ENCODE measurements at places on chromosomes 5 and 9. TPM values are rescaled to one million over a fixed set of nuclear protein-coding genes. Genes with fewer than 3 reads are reported as not detected.

The WDR31 gene
- polyA plus RNA-seq = 3.1 TPM

The RALGDS gene
- polyA plus RNA-seq = 8.5 TPM

- H3K4me3 ChIP-seq = 0 out of 2 replicates have a peak overlapping the region, but pooled peaks have one; percentile 1
- no peaks in the 10 kb centered on the region for H3K36me3 ChIP-seq
- peak overlapping the region; percentile 91 for H3K27ac ChIP-seq
- H3K27me3 ChIP-seq = no peaks in the 10 kb centered on the region
- peaks cover 77% of the 10 kb centered on the region for H3K4me1 ChIP-seq
These were observed 27.3 kb upstream of the TGFBI start for GRCh38 chr5:136001466-136001981.

GRCh38 chr5:2619216-2619615 lies 132.3 kb downstream of the IRX2 start:
- H3K4me1 ChIP-seq = no peaks in the 10 kb centered on the region
- H3K36me3 ChIP-seq = no peaks in the 10 kb centered on the region
- no peaks in the 10 kb centered on the region for H3K27me3 ChIP-seq
- DNase-seq = no peak
- H3K27ac ChIP-seq = no peak overlapping the region

Data from GM23248 (cell line).